Globus pallidus (tissue), 1 donor: ENCODE measurements at places on chromosomes 5 and 9.

DNA sequence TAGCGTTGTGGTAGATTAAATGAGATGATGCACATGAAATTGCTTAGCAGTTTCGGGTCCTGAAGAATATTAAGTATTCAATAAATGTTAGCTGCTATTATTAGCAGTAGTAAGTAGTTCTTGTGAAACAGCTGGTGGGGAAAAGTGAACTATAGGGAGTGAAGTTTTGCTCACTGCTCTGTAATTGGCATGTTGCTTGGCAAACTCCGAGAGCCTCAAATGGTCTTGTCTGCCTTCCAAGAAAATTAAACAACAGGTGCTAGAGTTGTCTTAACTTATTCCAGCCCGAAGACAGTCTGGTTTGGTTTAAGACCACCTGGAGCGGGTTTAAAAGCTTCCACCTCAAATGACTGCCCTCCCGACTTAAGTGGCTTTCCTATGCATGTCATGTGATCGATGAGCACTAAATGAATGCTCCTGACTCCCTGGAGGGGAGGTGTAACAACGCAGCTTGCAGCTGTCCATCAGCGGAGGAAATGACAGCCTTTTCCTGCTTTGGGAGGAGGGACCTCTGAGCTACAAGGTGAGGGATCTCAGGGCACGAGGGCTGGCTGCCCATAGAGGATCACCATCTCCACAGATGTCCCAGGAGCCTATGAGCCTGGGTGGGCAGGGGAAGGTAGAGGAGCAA is 202.9 kb upstream of the PANK3 start:
- DNase-seq: no peak

GRCh38 chr9:33443047-33443446 is 4.3 kb downstream of the AQP3 start:
- DNase-seq: no peak

DNA sequence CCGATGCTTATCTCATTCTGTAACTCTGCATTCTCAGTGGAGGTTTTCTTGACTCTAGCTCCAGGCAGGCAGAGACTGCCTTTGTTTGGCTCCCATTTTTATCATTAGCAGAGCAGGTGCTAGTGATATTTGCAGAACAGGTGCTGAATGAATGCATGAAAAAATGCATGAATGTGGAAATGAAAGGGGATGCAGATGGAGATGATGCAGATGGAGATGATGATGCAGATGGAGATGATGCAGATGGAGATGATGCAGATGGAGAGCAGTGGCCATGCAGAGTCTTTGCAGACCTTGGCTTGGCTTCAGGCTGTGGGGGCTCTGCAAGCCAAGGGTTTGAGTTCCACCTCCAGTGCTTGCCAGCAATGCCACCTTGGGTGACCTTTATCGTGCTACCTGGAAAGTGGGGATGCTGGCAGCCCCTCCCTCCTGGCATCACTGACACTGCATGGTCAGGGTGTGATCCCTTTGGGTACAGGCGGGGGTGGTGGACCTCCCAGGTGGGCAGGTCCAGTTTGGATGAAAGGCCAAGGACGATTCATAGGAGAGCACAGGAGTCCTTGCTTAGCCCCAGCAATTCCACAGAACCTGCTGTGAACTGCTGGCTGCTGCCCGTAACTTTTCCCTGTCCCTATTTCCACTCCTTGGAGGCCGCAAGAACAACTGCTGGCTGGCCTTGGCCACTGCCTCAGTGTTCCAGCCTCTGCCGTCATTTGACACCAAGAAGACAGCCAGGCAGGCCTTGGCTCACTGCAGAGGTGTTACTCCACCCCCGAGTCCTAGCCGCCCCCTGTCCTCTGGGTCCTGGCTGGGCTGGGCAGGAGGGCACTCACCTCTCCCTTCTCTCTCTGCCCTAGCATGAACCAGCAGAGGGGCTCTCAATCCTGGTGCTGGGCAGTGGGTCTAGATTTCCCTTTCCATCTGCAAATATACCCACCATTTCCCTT is 33.0 kb downstream of the ERGIC1 start:
- no peak for DNase-seq

GRCh38 chr9:15529566-15530324 is 19.0 kb upstream of the PSIP1 start:
- DNase-seq: no peak

GRCh38 chr9:715300-715699 is 126.2 kb upstream of the DMRT1 start:
- no peak for DNase-seq

DNA sequence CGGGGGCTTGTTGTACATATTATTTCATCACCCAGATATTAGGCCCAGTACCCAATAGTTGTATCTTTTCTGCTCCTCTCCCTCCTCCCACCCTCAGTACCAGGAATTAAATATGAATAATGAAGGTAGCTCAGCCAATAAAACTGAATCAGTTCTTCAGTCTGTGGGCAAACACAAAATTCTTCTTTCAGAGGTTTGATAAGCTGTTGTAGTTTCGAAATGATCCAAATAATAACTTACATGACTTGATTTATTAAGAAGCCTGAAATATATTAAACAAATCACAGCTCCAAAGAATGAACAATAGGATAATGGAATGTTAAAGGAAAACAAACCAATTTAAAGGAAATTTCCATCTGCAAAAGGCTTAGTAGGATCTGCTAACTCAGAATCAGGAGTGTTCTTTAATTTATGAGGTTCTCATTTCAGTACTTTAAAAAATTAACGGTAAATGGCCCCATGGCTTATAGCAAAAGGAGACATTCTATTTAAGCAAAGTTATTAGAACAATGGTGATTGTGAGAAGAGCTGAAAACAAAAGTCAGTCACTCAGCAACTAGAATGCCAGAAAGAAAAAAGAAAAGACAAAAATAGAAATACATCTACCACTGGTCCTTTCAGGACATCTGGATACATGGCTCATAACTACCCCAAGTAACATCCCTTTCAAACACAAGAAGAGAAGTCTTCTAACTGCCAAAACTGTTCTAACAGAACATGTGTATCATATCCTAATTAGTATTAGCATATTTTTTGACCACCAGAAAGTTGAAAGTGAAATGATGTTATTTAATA is 62.4 kb downstream of the NR3C1 start:
- DNase-seq: peak; percentile 62

- DNase-seq: no peak
Measured at GRCh38 chr5:4480528-4481349, 659.4 kb upstream of the ADAMTS16 start.

DNA sequence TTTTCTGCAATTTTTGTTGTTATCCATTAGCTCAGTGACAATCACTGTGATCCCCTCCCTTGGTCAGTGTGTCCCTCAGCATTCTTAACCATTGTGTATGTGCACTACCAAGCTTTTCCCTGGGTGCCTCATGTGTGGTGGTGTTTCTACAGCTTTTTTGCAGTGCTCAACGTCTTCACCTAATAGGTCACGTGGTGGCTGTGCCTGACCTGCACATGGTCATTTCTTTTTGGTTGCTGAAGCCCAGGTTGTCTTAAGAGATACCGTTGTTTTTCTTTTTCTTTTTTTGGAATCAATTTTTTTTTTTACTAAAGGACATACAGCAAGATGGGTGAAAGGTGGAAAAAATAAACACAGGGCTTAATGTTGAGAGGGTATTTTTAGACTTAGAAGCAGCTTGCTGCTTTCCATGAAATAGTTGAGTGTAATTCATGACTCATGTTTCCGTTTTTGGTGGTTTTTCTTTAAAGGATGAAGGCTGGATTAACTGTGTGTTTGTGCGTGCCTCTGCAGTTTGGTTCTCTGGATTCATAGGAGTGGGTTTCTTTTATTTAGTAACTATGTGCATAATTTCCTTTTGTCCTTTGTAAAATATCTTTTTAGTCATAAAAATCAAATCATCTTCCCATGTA is 22.2 kb downstream of the SH3GL2 start:
- no peak for DNase-seq

GRCh38 chr5:123303802-123304201 is 119.4 kb downstream of the CEP120 start:
- DNase-seq: no peak
